Activated CD8-positive, alpha-beta memory T cell treated with anti-CD3 and anti-CD28 coated beads for 1 hour (primary cell): ENCODE measurements at places on chromosomes 2 and 18.

GRCh38 chr2:143730953-143731260 is 601.7 kb downstream of the ARHGAP15 start:
- no peak for DNase-seq

DNA sequence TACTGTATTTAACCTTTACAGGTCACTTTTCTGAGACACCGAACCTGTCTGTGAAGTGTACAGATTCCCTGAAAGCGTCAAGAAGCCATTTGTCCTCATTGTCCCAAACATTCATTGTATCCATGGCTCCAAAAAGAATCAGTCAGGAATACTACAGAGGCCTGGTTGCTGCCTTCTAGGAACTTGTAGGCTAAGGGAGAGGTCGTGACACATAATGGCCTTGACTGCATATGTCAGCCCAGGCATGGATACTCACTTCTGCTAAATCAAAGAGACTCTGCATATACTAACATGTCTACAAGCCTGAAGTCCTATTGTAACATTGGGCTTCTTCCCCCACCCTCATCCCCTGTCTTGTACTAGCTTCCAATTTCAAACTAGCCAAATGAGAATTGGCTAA is 40.2 kb downstream of the ONECUT2 start:
- no peak for DNase-seq

DNA sequence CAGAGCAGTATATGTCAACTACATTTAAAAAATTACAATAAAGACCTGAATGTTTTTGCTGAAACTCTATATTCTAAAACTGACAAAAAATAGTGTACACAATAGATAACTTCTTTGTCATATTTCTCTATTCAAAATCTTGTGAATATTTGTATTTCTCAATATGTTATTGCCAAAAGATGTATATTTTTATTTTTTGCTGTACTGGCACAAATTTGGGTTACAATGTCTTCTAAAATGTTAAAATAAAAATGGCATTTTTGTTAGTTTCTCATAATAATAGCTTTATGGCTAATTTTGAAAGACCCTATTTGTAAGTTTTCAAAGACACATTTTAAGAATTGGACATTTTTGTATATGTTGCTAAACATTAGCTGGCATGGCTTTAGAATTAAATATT is 630 bp upstream of the ARHGEF33 start:
- DNase-seq, result no peak

DNA sequence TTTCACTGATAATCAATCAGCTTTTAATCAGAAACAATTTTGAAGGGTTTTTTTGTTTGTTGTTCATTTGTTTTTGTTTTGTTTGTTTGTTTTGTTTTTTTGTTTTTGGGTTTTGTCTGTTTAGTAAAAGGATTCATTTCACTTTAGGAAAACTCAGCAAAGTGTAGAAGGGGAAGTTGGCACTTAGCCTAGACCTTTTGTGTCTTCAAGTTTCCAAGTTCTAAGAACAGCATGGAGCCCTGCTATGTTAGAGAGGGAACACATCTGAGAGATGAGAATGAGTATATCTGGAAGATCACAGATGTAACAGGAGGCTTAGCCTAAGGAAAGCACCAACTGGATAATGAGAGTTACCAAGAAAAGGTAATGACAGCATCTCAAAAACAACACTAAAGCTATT is 501.5 kb downstream of the ERBB4 start:
- no peak for DNase-seq
